ENCODE measurements at places on chromosomes 2 and 18.

GRCh38 chr18:11284349-11284748 is 135.0 kb upstream of the PIEZO2 start:
- DNase-seq, result no peak

DNA sequence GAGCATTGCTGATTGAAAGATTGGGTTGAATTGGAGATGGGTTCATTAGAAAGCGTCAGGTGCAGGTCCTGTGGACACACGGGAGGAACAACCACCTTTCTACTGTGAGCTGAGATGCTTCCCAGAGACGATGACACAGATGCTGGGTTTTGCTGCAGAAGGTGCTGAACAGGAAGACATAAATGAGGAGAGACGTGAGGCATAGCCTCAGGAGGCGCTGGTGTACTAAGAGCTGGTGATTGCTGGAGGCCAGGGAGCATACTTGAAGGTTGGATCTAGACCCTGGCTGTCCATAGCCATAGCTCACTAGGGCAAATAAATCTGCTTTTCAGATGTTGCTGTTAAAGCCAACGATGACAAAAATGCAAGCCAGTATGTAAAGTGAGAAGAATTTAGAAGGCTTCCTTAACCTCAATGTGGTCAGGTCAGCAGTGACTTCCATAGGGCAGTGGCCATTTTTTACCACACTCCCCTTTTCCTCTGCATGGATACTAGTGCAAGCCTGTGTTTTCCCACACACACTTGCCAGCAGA is 153.7 kb downstream of the SOX11 start:
- DNase-seq, result peak; percentile 49

GRCh38 chr2:47568164-47568850 is 165.4 kb downstream of the MSH2 start:
- DNase-seq, result no peak

DNA sequence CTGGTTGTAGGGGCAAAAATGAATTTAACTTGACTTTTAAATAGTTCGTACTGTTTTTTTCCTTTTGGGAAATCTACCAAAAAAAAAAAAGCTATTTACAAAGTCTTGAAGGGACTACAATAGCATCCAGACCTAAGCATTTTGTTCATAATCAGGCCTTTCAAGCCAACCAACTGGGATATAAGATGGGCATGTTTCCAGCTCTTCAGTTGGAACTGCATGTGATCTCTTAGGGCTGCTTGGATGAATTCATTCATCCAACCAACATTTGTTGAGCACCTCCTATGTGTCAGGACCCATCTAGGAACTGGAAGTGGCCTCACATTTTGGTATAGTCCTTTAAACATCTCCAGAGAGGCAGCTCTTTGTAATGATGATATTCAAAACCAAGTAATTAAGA is 98.6 kb downstream of the AAK1 start:
- no peak for DNase-seq

DNA sequence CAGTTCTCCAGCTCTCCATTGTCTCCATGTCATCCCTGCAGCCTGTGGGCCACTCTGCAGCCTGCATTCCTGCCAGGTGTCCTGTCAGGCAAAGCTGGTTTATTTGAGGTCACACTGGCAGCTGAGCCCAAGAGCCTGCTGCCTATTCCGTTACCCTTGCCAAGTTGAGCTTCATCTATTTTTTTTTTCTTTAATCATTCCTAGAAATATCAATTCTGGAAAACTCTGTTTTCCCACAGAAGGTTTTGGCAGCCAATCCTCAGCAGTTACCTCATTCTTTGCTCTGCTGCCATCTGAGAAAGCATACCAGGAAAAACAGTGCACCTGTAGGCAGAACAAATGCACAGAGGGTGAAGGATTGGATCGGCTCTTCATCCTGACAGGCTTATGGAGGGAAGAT is 411.0 kb upstream of the ACVR2A start:
- DNase-seq, result no peak
